Mucosa of descending colon (tissue), 3 donors: ENCODE measurements at places on chromosomes 3 and 15. TPM values are rescaled to one million over a fixed set of nuclear protein-coding genes. Genes with fewer than 3 reads are reported as not detected.

Gene NSUN3
- 33.9 TPM for total RNA-seq

Gene ZNF148
- 79.5 TPM for total RNA-seq

Gene ACP3
- total RNA-seq: 6.9 TPM

Gene HESX1
- not detected for total RNA-seq

Gene SLC22A14
- 0.12 TPM for total RNA-seq

Gene GATM
- total RNA-seq: 7.7 TPM

Gene ACKR2
- 13.1 TPM for total RNA-seq

Gene CCR2
- 2.2 TPM for total RNA-seq

Gene PLEKHO2
- total RNA-seq: 38.9 TPM

Gene TRIM69
- 21.5 TPM for total RNA-seq

Gene GHSR
- total RNA-seq: not detected

Gene CMC1
- total RNA-seq: 23.3 TPM

Gene CYP1A1
- 0.13 TPM for total RNA-seq

DNA sequence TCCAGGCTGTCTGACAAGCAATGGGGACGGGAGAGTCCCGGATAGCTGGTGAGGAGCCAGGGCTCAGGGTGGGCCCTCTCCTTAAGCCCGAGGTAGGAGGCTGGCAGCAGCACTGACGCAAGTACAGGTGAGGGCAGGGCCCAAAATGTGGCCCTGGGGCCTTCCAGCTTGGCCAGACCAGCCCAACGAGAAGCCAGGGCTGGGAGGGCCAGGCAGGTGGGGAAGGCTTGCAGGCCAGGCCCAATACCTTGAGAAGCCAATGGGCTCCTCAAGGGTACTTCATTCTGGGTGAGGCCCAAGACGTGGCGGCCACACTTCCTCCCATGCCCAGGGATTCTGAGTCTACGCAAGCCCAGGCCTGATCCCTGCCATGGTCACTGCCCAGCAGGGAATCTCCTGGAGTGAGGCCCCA is 37.2 kb downstream of the AMOTL2 start:
- no peak for DNase-seq

DNA sequence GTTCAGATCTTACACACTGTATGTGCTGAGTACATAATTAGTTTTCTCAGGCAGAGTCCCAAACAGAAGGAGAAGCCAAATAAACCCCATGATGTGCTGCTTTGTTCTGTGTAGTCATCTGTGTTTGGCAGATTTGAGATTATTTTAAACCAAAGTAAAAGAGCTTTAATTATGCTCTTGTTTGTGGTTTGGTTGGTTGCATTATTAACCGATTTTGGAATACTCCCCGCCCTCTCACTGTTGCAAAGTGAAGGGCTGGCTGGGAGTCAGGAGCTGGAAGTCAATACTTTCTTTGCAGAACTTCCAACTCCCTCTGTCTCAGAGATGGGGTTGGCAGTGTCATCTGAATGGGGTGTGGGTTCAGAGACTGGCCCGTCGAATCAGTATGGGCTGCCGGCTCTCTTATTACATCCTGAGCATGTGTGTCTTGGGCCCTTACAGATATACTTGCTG is 34.4 kb downstream of the SLCO3A1 start:
- no peak for DNase-seq

DNA sequence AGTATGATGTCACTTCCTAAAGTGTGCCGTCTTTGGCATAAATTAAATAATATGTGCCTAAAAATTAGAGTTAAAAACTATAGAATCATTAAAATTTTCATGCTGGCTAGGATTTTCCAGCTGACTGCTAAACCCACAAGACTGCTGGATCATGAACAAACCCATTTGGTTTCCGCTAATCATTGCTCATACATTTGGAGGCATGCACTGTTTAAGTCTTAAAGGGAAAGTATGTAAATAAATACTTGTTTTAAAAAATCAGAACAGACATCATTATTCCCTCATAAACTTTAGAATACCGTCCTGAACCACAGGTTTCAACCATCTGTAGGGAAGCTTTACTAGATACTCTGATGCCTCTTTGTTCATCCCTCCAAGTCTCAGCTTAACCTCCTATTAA is 26.5 kb downstream of the ATP6V1A start:
- DNase-seq: no peak

GRCh38 chr15:92163641-92164040 is 230.0 kb upstream of the ST8SIA2 start:
- no peak for DNase-seq

DNA sequence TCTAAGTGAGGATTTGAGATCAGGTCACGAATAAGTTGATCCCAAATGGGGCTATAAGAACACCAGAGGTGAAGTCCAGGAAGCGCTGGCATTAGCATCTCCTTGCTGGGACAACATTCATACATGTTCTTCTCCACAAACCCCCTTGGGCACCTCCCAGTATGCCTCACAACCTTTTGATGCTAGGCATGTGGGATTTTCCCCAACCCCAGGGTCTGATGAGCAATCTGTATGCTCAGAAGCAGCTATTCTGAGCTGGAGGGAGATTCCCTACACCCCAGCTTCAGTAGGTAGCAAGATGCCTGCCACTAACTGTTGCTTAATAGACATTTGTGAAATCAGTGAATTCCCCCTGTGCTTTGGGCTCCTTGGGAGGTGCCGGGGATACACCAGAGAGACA is 32.2 kb downstream of the SLC6A11 start:
- DNase-seq: no peak

GRCh38 chr3:151305060-151305774 is 11.4 kb downstream of the GPR87 start:
- peak; percentile 39 for DNase-seq

DNA sequence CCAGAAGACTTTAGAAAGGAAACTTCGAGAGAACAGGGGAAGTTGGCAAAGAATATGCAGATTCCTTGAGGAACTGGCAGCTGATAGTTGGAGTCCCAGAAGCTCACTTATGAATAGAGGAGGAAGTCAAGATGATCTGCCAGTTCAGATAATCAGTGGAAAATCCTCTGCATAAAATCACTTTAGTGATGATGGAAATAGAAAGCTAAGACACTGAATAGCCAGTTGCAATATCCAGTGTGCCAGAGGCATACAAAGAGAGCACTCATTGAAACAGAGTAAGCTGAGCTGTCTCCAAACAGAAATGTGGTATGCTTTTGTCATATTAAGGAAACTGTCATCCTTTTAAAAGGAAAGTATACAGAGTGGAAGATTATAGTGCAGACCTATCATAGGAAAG is 1207.6 kb downstream of the OTOL1 start:
- no peak for DNase-seq

DNA sequence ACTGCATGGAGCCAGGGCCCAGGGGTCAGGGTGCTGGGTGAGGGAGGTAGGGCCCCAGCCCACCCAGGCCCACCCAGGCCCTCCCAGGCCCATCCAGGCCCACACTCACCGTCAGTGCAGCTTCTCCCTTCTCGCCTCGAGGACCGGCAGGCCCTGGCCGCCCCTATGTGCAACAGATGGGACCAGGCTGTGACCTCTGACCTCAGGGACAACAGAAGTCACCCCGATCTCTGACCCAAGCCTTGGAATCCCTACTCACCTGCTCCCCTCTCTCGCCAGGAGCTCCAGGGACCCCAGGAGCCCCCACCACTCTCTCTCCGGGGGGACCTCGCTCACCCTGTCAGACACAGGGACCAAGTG is 2.8 kb upstream of the UCN2 start:
- no peak for DNase-seq

- no peak for DNase-seq
These were observed 218.6 kb downstream of the GREM1 start for GRCh38 chr15:32936283-32936918.

DNA sequence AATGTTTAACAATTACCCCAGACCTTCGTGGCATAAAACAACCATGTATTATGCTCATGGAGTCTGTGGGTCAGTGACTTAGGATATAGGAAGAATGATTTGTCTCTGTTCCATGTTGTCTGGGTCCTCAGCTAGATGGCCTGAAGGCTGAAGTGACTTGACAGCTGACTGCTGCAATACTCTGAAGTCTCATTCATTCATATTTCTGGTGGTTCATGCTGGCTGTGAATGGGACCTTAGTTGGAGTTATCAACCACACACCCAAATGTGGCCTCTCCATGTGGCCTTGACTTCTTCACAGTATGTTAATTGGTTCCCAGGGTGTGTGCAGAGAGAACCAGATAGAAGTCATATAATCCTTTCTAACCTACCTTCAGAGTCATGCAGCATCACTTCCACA is 145.1 kb upstream of the BFSP2 start:
- DNase-seq: no peak

DNA sequence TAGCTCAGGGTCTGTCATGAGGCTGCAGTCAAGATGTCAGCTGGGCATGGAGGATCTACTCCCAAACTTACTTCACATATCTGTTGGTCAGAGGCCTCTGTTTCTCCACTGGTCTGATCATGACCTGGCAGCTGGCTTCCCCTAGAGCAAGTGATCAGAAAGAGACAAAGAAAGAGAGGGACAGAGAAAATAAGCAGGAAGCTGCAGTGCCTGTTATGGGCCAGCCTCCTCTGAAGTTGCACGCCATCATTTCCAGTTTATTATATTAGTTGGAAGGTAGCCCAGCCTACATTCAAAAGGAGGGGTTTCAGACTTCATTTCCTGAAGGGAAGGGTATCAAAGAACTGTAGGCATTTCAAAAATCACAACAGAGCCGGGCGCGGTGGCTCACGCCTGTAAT is 5.0 kb upstream of the RPP25 start:
- no peak for DNase-seq

DNA sequence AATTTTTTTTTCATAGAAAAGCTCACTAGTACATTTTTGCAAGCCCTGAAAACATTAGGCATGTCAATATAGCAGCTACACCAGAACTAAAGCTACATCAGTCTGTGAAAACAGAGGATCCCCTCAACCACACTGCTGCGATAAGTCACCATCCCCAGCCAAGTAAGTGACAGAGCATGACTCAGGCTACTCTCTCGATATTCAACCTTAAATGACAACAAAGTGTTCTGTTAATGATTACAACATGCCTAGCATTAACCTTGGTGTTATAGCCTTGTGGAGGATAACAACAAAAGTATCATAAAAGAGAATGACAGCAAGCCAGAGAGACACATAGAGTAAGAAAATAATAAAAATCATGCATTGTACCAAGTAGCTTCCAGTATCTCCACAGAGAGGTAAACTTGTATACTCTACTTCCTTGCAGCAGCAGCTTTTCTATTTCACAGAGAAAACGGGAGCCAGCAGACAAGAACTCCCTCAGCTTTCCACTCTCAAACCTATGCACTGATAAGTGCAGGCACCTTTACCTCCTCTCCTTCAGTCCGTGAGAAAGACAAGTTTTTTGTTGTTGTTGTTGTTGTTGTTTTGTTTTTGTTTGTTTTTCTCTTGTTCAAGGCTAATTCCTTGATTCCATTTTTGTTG is 76.6 kb downstream of the GBE1 start:
- peak; percentile 16 for DNase-seq

GRCh38 chr15:27774638-27775037 is 324.5 kb downstream of the OCA2 start:
- DNase-seq: no peak

- DNase-seq: no peak
These were observed 3.3 kb downstream of the RYR3 start for GRCh38 chr15:33314069-33314468.

- no peak for DNase-seq
These were observed 7.6 kb upstream of the SEMA7A start for GRCh38 chr15:74441248-74441941.

GRCh38 chr15:33807665-33808064 is 160.6 kb upstream of the CHRM5 start:
- DNase-seq: no peak

DNA sequence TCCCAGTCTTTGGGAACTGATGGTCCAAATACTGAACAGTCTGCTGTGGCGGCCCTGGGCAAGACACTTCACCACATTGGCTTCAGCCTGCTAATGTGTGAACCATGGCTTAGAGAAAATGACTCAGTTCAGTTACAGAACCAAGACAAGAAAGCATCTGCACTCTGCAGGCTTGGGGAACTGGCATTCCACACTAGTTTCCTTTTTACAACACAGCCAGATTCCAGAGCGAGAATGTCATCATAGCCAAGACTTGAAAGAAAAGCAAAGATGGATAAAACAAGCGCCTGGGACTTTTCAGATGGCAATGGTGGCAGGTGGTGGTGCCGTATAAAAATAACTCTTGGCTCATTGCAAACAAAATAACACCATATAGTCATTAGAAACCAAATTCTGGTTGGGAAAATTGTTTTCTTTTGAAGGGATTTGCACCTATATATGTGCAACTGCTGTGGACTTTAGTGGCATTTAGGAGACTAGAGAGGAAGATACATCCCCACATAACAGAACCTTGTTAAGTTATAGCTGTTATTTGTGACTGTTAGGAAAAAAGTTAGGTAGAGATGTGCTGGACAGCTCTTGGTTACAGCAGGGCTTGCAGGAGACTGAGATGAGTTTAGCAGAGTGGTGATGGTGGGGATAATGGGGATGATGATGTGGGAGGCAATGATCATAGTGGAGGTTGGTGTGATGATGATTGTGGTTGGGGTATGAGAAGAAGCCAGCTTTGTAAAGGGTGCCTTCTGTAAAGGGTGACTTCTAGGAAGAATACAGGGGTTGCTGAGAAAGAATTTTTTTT is 273.6 kb downstream of the THRB start:
- no peak for DNase-seq

DNA sequence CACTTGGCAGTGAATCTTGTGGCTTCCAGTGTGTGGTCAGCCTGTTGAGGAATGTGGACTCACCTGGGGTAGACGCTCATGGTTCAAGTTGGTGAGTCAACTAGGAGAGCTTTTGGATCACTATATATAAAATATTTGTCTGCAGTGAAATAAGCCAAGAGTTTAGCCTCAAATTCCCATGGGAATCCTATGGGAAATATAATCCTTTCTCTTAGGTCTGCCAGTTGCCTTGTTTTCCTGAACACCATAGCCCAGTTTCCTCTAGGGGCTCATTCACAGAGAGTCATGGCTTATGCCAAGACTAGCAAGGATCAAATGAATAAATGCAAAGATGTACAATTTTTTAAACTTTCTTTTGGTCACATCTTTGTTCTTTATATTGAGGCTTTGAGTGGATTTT is 100.1 kb upstream of the NPHP3 start:
- DNase-seq: no peak

- peak; percentile 4 for DNase-seq
These were observed 43.0 kb downstream of the CD200R1 start for GRCh38 chr3:112931736-112932521.
